Ascending aorta (tissue), 2 donors: ENCODE measurements at places on chromosomes 6 and 20.

DNA sequence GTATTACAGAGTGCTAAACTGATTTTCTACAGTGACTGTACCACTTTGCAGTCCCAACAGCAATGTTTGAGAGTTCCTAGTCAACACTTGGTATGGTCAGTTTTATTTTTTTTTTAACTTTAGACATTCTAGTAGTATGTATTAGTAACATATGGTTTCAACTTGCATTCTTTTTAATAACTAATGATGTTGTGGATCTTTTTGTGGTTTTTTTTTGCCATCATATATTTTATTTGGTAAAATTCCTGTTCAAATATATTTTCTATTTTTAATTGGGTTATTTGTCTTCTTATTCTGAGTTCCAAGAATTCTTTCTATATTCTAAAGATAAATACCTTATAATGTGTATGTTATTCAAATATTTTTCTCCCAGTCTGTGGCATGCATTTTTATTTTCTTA, 189.4 kb upstream of the ECI2 start:
- DNase-seq, result no peak

GRCh38 chr6:31121131-31121790, 1.0 kb upstream of the CDSN start:
- no peak for DNase-seq

GRCh38 chr20:3231116-3231515, 7.9 kb downstream of the SLC4A11 start:
- no peak for DNase-seq

DNA sequence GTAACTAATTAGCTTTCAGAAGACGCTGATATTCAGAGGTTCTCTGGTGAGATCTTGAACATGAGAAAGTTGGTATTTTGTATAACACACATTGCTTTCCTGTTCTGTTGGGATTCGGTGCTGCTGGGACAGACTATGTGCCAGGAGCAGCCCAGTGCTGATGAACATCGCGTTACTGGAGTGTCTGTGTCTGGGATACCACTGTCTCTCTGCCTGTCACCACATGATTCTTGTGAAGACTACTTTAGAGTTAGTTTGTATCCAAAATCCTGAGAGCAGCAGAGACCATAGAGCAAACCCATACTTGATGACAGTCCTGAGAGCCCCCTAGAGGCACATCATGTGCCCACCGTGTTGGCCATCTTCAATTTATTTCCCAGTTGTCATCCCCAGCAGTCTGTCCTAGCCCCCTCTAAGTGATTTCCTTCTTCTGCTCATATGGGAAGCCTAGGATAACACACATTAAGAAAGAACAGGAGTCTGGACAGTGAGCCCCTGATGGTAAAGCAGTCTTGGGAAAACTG, 41.8 kb upstream of the TINAG start:
- DNase-seq, result no peak

- DNase-seq, result no peak
These were observed 35.9 kb downstream of the MOXD1 start for GRCh38 chr6:132365281-132365907.

DNA sequence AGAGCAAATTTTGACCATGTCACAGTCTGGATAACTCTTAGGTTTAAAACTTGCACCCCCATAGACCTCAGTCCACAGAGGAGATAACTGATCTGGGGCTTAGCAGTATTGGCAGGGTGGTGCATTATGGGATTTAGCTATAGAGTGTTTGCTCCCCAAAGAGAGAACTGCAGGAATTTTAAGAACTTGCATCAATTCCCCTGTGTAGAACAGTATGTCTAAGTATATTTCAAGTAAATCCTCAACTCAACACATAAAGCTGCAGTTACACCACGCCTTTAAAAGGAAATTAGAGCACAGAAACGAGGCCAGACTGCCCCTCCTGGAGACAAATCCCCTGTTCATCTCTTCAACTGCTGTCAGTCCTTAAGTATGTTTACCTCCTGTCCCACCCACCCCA, 144.9 kb downstream of the TRMT11 start:
- no peak for DNase-seq

DNA sequence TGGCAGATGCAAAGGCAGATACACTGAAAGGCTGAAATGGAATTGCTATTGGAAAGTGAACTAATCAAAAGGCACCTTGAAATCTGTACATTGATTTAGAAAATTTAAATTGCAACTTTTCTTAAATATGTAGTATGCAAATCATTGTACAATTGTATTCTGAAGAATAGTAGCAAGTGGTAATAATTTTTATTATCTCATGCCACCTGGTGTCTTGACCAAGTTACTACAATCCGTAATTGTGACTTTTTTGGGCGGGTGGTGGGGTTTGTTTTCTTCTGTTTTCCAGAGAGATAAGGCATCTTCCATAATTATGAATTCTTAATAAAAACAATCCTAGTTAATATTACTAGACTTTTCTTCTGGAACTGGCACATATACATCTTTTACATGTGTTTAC, 12.5 kb upstream of the BCKDHB start:
- no peak for DNase-seq

DNA sequence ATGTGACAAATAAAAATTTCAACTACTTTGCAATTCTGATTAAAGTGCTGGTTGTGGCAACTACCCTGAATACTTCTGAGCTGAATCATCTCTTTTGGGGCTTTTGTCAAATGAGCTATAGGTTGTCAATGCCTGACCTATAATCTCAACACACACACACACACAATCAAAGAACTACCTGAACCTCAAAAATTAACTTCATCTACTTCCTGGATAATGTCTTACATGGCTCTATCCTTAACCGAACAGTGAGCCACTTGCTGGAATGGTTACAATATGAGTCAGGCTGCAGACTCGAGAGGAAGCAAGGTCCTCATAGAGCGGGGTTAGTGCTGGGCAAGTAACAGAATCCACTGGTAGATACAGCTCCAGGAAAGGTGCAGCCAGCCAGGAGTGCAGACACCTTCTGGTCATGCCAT, 70.6 kb upstream of the DST start:
- DNase-seq, result no peak

GRCh38 chr6:111486921-111487320, 3.9 kb upstream of the REV3L start:
- no peak for DNase-seq

DNA sequence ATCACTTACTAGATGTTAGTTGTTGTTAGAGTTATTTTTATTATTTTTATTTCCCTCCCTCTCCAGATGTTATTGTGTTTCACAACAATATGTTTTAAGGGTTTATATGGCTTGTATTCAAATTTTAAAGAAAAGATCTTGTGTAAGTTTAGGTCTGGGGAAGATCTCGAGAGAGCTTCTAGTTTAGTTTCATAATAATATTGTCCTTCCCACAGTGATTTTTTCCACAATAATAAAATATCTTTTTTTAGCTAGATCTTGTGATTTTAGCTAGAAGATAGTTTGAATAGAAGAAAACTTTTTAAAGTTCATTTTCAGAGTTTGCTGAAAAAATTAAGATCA, 55.0 kb downstream of the ADGRG6 start:
- DNase-seq, result no peak

DNA sequence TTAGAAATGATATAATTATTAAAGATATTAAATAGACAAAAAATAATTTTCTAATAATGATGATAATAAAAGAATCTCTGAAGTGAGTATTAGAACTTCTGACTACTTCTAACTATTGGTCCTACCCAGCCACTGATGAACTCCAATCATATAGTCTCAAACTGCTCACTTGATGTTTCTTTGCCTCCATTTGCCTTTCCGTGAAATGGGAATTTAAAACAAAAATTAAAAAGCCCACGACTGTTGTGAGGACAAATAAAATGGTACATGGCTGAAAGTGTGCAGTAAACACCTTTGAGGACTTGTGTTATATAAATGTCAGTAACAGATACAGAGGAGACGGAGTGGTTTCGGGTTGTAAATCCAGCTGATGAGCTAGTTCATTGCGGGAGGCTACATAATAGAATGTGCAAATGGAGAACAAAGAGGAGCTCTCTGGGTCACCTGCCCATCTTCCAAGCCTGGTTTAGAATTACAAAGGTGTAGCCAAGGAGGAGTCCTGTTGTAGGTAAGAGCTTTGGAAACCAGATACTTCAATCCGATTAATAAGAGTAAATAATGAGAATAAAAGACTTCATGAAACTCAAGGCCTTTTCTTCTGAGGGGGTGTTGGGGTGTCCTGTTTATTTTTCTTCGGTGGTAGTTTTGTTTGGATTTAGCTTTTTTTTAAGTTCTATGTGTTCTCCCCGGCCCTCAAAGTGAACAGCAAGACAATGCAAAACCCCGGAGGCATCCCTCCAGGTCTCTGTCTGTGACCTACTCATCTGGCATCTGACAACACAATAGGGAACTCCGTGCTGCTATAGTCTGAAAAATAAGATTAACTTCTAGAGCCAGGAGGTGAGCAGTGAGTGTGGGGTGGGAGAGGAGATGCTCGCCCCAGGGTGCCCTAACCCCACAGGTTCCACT, 4.4 kb upstream of the PXDC1 start:
- DNase-seq, result no peak

DNA sequence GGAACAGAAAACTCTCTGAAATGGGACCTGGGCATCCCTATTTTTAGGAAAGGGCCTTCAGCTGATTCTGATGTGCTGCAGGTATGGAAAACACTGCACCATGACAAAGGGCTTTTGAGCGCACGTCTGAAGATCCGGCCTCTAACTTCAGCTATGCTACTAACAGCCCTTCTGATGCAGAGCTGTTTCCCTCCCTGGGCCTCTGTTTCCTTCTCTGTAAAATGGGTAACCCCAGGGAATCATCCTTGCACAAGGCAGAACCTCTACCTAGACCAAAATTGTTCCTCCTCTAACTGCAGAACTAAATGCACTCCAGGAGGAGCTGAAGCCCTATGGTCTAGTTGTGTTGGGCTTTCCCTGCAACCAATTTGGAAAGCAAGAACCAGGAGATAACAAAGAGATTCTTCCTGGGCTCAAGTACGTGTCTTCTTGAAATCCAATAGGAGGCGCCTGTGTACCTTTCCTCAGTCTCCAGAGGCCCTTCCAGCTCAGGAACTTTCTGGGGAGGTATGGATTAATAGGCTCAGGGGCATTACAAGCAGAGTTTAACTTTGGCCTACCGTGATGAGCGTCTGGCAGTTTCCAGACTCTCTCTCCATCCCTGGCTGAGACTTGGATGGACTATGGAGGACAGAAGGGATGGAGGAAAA, 5.9 kb downstream of the GPX5 start:
- no peak for DNase-seq

DNA sequence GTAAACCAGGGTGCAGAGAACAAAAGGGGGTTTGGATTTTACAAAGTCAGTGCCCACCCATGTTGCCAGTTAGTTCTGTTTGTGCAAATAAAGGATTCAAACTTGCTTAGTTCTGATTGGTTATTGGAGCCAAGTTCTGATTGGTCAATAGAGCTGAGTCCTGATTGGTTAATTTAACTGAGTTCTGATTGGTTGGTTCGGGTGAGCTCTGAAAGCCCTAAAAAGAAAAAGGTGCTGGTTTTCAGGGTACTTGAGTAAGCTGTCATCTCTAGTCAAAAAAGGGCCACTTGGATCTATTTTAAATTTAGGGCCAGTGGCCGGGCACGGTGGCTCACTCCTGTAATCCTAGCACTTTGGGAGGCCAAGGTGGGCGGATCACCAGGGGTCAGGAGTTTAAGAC, 47.6 kb downstream of the SCGN start:
- DNase-seq, result no peak

- DNase-seq, result no peak
These were observed 758.3 kb downstream of the HDGFL1 start for GRCh38 chr6:23327621-23328020.

GRCh38 chr20:46998477-46999240, 104.0 kb downstream of the EYA2 start:
- no peak for DNase-seq

GRCh38 chr6:105301072-105301503, 101.8 kb downstream of the PREP start:
- DNase-seq, result no peak

- no peak for DNase-seq
These were observed at the start of gene MUCL3 for GRCh38 chr6:30940361-30940986. MUCL3 (plus strand) TSS chr6:30940973; CDS start chr6:30941000, 27 bp downstream.

- DNase-seq, result no peak
These were observed 16.8 kb upstream of the CDH22 start for GRCh38 chr20:46324960-46325703.

DNA sequence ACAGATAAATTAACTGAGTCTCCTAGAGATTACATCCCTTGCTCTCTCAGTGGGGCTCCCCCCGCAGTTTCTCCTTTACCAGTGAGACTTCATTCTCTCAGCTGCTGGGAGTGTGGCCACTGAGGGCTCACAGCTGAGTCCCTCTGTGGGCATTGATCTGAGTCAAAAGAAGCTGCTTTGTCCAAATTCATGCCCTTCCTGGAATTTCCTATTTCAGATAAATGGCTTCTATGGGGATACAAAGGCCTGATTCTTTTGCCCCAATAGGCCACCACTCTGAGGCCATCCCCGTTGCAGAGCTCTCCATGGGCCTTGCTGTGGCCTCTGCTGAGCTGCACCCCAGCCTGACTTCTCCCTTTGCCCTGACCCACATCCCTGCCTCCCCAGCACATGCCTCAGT, 10.0 kb downstream of the CST5 start:
- DNase-seq, result no peak

- no peak for DNase-seq
These were observed 16.1 kb upstream of the MRGBP start for GRCh38 chr20:62780204-62780603.

DNA sequence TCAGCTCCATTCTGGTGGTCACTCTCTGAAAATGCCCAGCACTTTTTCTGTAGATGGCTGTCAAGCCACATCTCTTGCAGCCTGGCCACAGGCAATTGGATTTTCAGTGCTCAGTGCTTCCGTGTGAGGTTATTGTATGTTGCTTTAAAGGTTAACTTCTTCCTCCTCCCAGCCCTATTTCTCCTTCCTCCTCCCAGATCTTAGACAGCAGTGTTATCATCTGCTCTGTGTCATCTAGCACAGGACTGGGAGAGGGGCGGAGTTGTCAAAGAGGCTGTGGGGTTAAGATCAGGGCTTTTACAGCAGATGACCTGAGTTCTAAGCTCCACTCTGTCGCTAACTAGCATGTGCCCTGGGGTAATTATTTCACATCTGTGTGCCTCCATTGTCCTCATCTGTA, 129.0 kb downstream of the PHACTR3 start:
- DNase-seq, result peak; percentile 11

GRCh38 chr6:130557481-130558112, 191.8 kb downstream of the TMEM200A start:
- no peak for DNase-seq

- no peak for DNase-seq
These were observed 173.7 kb downstream of the CLVS2 start for GRCh38 chr6:123169774-123170095.

DNA sequence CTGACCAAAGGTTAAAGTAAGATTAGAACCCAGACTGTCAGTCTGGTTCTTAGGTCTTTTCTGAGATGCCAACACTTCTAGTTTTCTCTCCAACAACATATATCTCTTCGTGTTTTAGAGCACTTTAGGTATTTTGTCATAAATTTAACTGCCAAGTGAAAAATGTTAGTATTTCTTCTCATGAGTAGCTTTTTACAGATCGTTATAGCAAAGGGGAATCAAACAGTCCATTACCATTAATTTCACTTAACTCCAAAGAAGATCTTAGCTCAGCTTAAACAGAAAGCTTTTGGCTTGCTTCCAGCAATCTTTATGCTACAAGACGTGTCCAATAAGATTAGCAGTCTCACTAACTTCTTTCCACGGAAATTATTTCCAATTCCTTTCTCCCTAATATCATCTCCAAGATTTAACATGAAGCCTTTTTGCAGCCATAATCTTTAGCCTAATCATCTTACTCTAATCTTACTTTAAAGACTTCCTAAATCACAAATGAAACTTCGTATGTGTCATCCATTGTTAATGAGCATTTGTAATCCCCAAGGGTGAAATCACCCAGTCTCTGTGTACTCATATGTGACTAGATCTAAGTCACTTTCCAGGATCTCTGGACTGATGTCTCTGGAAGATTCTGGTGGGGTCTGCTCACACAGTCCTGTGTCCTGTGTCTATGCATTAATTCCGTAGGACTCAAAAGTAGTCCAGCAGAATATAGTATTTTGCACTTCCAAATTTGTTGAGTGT, 38.7 kb downstream of the MOXD1 start:
- no peak for DNase-seq
